ENCODE measurements at places on chromosomes 1 and 21.

DNA sequence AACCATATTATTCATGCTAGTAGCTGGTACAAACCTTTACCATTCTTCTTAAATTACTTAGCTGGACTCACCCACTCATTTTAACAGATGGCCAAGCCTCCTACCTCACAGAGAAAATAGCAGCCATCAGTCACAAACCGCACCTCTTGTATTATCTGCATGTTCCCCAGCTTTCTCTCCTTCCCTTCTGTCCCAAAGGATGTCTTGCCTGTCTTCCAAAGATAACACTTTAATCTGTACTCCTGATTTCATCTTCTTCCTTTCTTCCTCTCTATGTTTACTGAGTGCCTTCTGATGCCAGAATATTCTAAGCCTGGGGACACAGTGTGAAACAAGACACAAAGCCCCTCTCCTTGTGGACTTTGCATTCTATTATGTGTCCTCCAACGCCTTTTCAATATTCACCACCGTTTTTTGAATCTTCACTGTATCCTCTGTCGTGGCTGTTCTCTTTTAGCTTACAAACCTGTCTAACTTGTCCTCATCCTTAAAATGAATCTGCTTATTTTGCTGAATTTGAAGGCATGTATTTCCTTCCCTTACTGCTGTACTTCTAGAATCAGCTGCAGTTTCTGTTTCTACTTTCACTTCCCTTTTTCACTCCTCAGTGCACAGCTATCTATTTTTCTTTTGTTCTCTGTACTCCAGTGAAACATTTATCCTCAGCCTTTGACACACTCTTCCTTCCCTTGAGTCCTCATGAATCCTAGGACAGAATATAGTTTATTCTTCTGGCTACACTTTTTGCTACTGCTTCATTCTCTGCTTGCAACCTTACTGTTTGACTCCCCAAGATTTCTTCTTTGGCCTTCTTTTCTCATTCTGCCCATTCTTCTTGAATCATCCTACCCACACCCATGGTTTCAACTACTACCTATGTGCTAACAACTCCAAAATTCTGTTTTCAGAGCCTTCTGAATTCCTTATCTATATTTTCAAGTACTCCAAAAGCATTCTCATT is 216.9 kb upstream of the SAMSN1 start:
- no peak for DNase-seq

- no peak for DNase-seq
These were observed 5.2 kb downstream of the CYB561D1 start for GRCh38 chr1:109499081-109499480.

- no peak for DNase-seq
These were observed 5.3 kb downstream of the ARF1 start for GRCh38 chr1:228087771-228088251.

GRCh38 chr1:193013707-193014106 is 45.5 kb downstream of the UCHL5 start:
- DNase-seq: no peak

DNA sequence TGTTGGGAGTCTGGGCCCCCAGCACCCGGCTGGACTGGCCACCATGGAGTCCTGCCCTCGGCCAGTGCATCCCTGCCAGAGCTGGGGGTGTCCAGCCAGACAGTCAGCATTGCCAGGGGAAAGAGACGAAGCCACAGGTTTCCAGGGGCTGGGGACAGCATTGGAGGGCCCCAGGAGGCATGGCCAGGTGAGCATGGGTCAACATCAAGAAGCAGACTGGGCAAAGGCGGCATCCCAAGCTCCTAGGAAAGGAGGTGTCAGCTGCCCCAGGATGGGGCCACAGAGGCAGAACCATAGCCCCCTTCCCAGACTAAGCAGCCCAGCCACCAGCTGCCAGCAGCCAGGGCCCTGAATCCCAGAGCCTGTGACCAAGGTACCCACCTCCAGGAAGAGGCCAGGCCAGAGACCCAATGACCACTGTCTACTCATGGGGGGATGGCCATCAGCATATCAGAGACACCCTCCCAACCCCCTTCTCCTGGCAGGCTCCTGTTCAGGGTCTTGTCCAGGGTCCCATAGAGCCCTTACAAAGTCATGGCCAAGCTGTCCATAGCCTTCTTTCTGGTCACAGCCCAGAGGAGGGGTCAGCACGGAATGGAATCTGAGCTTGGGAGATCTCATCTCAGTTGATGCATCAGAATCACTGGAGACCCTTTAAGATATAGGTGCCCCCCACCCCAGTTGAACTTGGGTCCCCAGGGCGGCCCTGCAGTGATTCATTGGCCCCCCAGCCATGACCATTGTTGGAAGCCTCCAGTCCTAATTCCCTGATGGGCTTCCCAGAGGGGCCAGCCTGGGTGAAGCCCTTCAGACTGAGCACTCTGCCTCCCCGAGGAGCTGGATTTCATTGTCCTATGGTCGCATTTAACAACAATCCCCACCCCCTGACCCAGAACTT is 32.5 kb downstream of the WNT3A start:
- no peak for DNase-seq

DNA sequence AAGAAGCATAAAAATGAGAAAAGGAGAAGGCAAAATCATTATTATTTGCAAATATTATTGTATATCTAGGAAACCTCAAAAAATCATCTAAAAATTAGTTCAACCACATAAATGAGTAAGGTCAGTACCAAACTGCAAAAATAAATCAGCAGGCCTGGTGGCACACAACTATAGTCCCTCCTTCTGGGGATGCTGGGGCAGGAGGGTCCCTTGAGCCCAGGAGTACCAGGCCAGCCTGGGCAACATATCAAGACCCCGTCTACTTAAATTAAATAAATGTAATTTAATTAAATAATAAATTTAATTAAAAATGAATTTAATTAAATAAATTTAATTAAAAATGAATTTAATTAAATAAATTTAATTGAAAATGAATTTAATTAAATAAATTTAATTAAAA is 40.3 kb upstream of the TRIM67 start:
- DNase-seq: no peak
